ENCODE measurements at places on chromosomes 3 and 15.

DNA sequence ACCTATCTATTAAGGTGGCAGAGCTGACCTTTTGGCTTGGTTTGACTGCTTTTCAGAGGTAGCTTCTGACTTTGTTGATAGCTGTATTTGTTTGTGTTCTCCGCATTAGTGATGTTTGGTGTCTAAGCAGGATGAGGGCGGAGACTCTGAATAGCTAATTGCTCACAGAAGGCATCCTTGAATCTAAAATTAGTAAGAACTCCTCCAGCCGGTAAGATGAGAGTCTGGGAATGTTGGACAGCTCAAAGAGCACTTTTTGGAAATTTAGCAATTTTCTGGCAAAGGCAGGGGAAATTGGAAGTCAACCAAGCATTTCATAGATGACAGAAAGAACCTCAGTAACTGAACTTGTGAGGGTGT, 174.1 kb downstream of the KLHL25 start:
- peak; percentile 83 for DNase-seq

DNA sequence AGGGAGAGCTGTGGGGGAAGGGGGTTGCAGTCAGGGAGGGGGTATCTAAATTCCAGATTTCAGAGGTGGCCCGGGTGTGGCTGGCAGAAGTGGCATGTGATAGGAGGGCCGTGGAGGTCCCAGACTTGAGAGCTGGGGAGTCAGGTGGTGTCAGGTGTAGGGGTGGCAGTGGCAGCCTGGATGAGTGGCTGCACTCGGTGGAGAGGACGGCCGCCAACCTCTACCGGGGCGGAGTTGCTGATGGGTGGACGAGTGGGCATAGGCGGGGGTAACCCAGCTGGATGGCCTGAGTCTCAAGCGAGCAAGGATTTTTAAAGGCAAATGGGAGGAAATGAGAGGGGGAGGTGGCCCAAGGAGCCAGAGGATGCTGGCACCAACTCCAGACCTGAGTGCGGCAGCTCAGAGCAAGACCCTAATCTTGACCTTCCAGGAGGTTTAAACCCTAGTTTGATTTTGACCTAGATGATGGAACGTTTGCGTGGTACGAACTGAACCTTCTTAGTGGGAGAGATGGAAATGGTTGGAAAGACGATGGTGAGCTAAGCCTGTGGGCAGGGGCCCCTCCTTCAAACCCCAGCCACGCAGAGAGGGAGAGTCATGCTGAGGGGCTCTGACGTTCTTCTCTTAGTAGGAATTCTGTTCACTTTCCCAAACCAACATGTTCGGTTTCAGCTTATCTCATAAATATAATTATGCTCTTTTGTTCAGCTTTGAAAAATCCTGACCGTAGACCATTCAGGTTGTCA, 8.0 kb downstream of the TRAK1 start:
- no peak for DNase-seq

DNA sequence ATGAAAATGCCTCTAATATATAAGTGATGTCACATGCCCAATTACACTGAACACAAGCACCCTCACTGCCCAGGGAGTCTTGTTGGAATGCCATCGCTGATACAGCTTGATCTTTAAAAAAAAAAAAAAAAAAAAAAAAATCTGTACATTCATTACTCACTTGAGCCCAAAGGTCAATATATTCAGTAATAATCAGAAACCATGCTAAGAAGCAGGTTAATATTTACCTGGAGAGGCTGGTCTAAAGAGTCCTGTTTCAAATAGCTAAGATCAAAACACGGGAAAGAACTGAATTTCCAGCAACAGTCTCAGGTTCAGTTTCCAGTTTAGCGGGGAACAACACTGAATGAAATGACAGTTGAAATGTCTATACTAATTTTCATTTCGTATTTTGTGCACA, 109.9 kb downstream of the UACA start:
- DNase-seq: no peak

GRCh38 chr3:155320934-155321333, 27.5 kb upstream of the STRIT1 start:
- no peak for DNase-seq

DNA sequence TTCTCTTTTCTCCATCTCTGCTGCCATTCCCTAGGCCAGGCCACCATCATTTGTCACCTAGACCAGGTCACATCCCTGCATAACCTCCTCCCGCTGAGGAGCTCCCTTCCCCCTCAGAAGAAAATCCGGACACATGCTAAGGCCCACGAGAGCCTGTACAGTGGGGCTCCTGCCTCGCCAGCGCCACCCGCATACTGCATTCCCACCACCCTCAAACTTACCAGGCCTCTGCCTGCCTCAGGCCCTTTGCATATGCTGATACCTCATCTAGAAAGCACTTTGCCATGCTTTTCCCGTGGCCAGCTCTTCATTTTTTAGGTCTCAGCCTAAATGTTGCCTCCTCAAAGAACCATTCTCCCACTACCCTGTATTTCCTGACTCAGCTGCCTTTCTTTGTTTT, 220.1 kb upstream of the CTDSPL start:
- no peak for DNase-seq

GRCh38 chr3:122536632-122537001, 21.9 kb upstream of the KPNA1 start:
- no peak for DNase-seq

DNA sequence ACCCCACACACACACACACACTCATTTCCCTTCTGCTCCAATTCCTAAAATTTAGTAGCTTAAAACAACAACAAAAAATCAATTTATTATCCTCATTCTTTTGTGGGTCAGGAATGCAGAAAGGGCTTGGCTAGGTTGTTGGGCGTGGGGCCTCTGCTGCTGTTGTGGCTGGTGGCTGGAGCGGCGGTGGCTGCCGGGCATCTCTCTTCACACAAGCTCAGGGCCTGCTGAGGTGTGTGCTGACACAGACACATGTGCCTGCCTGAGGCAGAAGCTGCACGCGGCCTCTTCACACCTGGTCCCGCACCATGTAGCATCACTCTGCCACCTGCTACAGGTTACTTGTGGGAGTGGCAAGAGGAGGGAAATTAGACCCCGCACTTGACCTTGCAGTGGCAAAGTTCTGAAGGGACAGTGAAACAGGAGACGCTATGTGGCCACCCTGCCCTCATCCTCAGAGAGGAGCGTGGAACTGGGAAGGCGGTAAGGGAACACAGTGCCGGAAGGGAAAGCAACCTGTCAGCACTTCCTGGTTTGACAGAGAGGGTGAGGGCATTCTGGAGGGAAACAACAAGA, 64.0 kb upstream of the PRR20G start:
- no peak for DNase-seq

- peak; percentile 64 for DNase-seq
Observed at GRCh38 chr15:77907824-77908751, 169.4 kb downstream of the TBC1D2B start.

DNA sequence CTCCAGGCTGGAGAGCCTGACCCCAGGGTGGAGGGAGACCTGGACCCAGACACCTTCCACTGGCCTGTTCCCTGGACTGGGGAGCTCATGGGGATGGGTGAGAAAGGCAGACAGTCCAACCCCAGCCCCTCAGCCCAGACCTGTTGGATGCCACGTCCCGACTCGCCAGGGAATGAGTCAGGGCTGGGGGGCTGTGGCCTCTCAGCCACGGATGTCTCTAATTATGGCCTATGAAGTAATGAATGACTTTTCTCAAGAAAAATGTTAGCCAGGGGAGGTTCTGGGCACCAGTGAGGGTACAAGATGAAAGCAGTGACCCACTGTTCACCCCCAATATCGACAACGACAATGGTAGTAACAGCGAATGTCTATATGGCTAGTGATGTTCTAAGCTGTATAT, 107.0 kb upstream of the RPL32 start:
- DNase-seq: no peak

DNA sequence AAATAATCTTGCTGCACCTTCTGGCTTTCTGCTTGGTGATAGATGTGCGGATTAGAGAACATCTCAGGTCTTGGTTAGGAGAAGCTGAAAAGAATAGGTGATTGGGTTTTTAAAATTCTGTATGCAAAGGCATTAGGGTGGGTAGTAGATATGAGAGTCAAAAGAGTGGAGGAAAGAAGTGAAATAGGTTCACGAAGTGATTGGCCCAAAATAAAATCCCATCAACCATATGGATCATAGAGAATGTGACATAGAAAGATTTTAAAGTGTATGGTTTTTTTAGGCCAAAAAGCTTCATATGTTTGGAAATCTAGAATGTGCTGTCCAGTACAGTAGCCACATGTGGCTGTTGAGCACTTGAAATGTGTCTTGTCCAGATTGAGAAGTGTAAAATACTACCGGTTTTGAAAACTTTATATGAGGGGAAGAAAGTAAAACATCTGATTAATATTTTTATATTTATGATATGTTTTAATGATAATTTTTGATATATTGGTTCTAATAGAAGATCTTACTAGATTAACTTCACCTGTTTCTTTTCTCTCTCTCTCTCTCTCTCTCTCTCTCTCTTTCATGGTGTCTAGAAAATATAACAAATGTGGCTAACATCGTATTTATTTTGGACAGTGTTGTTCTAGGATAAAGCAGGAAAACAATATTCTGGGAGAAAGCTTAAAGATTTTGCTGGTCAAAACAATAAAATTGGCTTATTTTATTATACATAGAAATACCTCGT, 2.9 kb downstream of the MBNL1 start:
- DNase-seq: no peak

GRCh38 chr15:29699791-29700190, 122.5 kb downstream of the TJP1 start:
- DNase-seq: no peak

GRCh38 chr3:22940285-22940684, 262.8 kb upstream of the UBE2E2 start:
- DNase-seq: no peak

- peak; percentile 23 for DNase-seq
Observed at GRCh38 chr3:165347526-165347925, 151.3 kb upstream of the SLITRK3 start.

GRCh38 chr15:31477301-31477700, 150.7 kb downstream of the KLF13 start:
- no peak for DNase-seq

- no peak for DNase-seq
Observed at GRCh38 chr3:184360929-184361531, 375 bp downstream of the CLCN2 start.

DNA sequence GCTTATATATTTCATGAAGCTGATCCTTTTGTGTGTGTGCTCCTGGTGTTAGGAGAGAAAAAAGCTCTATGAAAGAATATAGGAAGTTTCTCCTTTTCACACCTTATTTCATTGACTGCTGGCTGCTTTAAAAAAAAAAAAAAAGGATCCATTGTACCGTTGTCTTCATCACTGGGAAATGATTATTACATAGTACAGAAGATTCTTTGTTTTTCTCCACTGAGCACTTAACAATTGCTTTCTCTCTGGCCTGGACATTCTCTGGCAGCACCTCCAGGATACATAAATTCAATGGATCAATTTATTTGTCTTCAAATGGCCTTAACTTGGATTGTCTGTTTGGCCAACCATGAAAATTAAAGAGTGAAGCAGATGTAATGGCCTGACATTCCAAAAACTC, 37.2 kb downstream of the DPH3 start:
- no peak for DNase-seq

- peak; percentile 88 for DNase-seq
Observed at GRCh38 chr3:78754066-78754743, 1013.6 kb downstream of the ROBO1 start.

- peak; percentile 92 for DNase-seq
Observed at GRCh38 chr3:195150181-195151118, 120.5 kb downstream of the XXYLT1 start.

- DNase-seq: no peak
Observed at GRCh38 chr3:195123281-195123691, 147.7 kb downstream of the XXYLT1 start.

DNA sequence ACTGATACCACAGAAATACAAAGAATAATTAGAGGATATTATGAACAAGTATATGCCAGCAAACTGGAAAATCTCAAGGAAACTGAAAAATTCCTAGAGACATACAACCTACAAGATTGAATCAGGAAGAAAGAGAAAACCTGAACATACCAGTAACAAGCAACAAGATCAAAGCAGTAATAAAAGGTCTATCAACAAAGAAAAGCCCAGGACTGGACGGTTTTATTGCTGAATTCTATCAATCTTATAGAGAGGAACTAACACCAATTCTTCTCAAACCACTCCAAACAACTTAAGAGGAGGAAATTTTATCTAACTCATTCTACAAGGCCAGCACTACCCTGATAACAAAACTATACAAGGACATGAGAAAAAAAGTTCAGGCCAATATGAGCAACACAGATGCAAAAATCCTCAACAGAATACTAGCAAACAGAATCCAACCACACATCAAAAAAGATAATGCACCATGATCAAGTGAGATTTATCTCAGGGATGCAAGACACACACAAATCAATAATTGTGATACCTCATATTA, 71.1 kb upstream of the IMPG2 start:
- DNase-seq: no peak

DNA sequence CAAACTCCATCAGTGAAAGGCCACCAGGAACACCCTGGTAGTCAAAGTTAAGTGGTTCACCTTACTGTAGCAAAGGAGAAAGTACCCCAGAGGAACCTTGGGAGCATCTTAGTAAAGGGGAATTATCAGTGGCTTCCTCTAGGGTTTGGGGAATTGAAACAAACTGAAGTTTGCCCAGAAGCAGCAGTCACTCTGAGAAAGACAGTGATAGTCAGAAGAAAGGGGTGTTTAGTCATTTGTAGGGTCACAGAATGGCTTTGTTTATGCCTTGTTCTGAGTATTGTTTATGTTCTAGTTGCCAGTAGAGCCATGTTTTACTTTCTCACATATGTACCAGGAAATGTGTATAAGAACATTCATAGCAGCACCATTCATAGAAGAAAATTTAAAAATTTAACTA, 93.8 kb downstream of the FHIT start:
- no peak for DNase-seq

- no peak for DNase-seq
Observed at GRCh38 chr3:145943952-145944351, 217.0 kb downstream of the PLOD2 start.

- no peak for DNase-seq
Observed at GRCh38 chr15:69885173-69885955, 212.4 kb downstream of the TLE3 start.

GRCh38 chr15:27258287-27258686, 287.3 kb downstream of the GABRG3 start:
- DNase-seq: no peak

DNA sequence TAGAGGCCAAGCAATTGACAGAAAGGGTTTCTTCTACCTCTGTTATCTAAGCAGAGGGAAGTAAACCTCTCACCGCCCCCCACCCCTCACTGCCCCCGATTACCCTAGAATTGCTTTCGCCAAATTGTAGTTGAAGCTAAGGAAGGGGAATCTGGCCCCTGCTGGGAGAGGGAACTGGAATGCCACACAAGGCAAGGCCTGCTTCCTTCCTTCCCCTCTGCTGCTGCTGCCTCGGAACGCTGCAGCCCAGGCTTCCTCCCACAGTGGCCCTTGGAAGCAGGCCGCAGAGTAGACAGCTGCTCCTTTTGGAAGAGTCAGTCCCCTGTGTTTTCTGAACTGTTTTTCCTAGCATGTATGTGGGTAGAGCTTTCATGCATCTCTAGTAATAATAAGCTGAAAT, 21.6 kb downstream of the RLBP1 start:
- no peak for DNase-seq

DNA sequence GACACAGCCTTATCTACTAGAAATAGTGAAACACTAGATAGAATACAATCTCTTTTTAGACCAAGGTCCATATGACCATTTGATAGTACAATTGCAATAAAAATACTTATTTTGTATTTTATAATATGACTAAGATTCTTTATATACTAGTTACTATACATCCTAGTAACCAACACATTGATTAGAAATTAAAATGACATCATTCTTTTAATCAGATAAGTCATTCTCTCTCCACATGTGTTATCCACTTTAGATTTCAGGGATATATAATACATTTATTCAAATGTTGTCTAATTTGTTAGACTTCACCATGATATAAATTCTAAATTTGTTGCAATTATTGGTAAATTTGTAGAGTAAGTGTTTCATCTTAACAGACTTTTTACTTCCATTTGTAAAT, 276.2 kb upstream of the DPH6 start:
- DNase-seq: no peak

Measured in fibroblast of lung (primary cell).